Urinary bladder (tissue), 4 donors: ENCODE measurements at places on chromosomes 3 and 15. TPM values are rescaled to one million over a fixed set of nuclear protein-coding genes. Genes with fewer than 3 reads are reported as not detected.

The EXD1 gene
- total RNA-seq = not detected

The FAM227B gene
- 19.9 TPM for total RNA-seq

The PLCH1 gene
- total RNA-seq = 3.2 TPM

The ATP2B2 gene
- total RNA-seq = 0.53 TPM

The GOLGA6L4 gene
- 4.9 TPM for total RNA-seq

- no peak for DNase-seq
Observed at GRCh38 chr3:103963599-103963998, 1403.1 kb upstream of the ALCAM start.

- DNase-seq = no peak
Observed at GRCh38 chr3:189577050-189577951, 53.9 kb upstream of the TP63 start.

- no peak for DNase-seq
Observed at GRCh38 chr3:189714991-189715961, 84.1 kb downstream of the TP63 start.

DNA sequence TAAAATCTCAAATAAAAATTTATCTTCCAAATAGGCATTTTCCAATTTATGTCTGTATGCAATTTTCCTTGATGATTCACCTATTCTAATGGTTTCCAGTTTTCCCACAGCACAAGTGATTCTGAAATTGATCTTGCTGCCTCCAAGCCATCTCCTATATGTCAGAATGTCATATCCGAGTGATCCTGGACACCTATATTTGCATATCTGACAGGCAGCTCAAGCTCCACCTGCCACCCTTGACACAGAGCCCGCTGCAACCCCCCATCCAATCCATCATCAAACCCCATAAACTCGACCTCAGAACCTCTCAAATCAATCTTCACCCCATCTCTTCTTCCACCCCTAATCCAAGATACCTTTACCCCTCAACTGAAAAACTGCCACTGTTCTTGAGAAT is 579.5 kb downstream of the EPHB1 start:
- DNase-seq = no peak

DNA sequence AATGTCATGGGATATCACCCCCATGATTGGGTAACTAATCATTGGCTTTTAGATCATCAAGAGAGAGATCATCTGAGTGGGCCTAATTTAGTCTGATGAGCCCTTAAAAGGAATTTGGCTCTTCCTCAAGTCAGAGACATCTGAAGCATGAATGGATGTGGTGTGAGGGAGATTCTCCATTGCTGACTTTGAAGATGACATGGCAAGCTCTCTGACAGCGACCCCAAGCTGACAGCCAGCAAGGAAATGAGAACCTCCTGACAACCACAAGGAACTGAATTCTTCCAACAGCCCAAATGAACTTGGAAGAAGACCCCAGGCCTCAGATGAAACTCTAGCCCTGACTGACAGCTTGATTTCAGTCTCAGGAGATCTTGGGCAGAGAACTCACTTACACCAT is 108.4 kb upstream of the SPATA12 start:
- DNase-seq = no peak

DNA sequence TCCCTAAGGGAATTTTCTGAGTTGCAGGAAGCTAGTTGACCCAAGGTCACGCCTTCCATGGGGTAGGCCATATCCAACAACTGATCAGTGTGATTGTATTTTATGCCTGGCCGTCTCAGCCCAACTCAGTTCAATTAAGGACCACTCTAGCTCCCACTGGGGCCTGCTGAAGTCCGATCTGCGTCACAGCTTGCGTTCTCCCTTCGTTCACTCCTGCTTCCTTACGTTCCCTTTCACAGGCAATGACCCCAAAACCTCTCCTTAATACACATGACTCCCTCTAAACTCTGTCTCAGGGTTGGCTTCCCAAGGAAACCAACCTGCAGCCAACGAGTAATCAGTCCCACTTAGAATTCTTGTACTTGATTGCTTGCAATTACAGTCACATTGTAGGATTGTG is 428.0 kb downstream of the RBMS3 start:
- DNase-seq = no peak

- DNase-seq = no peak
Observed at GRCh38 chr3:46898321-46899150, 21.0 kb downstream of the PTH1R start.

DNA sequence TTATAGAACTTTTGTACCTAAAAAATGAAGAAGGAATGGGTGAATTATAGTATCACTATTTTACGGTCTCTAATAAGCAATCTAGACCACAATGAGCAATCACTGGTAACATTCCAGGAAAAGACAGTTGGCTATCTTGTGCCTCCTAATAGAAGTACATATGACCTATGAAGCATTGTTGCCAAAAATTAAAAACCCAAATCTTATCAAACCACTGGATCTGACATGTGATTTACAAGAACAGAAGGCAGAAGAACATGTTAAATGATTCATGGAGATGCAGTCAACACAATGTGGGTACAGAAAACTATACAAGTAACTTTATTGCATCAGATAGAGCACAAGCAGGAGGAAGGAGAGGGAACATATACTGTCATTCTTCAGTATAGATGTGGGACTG is 14.5 kb upstream of the HYKK start:
- DNase-seq = no peak
